ENCODE measurements at places on chromosomes 7 and 10.

DNA sequence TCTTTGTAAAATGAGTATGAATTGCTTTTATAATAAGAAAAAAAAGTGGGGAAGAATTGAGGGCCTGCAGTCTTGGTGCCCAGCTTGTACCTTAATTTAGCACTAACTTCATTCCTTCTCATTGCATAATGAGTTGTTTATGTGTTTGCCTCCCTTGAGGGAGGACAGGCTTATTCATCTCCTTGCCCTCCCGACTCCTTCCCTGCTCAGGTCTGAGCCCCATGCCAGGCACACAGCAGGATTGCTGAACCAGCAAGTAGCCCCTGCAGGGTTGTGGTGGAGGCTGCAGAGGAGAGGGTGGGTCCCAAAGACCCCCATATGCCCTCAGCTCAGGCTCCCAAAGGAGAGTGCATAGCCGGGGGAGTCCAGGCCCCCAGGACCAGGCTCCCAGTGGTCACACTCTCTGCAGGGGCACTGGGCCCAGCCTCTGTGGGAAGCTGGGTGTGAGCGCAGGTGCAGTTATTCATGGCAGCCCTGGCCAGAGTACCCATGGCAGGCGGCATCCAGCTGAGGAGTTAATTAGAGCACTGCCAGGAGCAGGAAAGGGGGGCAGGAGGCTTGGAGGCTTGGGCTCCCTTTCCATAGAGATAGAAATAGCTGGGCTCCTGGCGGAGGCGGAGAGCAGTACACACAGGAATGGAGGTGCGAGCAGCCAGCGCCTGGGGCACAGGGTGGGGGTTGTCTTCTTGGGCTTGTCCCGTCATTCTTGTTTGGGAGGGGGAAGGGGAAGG lies 28.2 kb upstream of the GOLGA7B start:
- DNase-seq, result no peak

GRCh38 chr7:155680864-155681263 lies 36.4 kb downstream of the RBM33 start:
- DNase-seq, result no peak

DNA sequence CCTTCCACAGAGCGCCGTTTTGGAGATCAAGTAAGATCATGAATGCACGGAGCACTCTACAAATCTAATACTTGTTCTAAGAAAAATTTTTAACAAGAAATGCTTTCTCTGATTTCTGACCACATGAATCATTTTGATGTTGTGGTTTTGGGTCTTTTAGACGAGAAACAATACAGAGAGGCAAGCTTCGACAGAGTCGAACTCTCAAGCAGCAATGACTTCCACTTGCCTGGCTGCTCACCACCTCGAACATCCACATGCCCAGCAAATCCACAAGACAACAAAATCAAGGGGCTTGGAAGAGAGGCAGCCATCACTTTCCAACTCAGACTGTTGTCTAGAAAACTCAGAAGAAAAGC lies 69.4 kb upstream of the GSDME start:
- no peak for DNase-seq

- DNase-seq, result no peak
These were observed 99.0 kb downstream of the KIAA1217 start for GRCh38 chr10:24307696-24308485.

DNA sequence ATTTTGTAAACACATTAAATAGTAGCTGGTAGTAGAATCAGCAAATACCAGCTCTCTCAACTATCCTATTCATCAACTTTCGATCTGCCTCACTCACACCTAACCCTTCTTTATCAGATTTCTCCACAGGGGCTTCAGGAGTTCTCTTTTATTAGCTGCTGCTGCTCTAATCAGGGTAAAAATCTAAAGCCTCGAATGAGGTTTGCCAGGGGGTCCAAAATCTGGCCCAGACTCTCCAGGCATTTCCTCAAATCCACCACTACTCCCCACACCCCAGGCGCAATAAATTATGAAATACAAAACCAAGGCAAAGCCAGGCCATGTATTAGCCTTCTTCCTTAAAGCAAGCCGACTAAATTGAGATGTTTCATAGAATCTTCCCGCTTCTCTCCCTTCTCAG lies 2.3 kb downstream of the RNF216 start:
- no peak for DNase-seq

- no peak for DNase-seq
These were observed 1050.6 kb downstream of the GRM8 start for GRCh38 chr7:126202177-126202576.

DNA sequence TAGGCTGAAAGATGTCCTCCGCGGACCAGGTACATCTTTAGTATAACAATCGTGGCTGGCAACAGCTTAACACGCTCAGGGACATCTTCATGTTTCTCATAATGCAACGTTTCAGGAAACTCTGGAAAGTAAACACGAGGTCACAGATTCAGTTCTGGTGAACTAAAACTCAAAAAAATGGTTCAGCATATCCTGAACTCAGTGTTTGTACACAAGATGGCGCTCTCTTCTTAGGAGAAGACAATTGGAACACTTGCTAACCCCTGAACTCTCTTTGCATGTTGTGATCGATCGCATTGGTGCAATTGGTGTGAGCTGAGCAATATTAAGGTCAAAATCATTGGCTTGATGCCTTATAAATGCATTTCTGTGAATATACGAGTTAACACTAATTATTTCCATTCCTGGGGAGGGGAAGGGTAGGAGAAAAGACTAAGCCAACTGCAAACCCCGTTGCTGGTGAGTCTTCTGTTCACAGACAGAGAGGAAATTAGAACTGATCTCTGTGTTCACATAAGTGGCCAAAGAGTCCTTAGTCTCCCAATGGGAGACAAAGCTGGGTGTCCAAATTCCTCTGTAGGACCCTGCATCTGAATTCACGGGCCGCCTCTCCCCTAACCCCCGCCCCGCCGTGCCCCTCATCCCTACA lies 52.6 kb upstream of the FAM180A start:
- DNase-seq, result no peak

- DNase-seq, result no peak
These were observed 115.1 kb downstream of the AGMO start for GRCh38 chr7:15446722-15447121.

DNA sequence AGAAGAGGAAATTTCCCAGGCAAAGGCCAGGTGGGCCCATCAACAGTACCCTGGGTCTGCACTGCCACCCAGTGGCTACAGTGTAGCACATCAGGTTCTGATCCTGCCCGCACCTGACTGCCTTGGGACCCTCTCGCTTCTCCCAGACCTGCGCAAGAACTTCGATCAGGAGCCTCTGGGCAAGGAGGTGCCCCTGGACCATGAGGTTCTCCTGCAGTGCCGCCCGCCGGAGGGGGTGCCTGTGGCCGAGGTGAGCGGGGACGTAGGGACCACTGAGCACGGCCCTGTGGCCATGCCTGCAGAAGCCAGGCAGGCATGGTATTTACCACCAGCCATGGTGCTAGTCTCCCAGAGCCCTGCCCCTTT lies 33.9 kb upstream of the SLC29A3 start:
- no peak for DNase-seq

DNA sequence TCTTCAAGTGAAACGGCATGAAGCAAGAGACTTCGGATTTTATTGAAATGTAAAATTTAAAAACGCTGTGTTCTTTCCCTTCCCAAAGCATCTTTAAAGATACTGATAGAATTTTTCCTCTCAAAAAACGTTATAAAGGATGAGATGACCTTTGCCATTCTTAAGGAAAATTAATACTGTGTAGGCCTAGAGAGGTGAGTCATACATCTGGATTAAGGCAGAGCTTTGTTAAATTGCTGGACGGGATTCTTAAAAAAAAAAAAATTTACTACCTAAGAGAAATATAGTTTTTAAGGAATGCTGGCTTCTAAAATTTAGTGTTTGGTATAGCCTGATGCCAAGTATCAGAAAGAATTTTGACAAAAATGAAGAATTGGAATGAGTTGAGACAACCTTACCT lies 6.3 kb upstream of the HBP1 start:
- DNase-seq, result no peak

DNA sequence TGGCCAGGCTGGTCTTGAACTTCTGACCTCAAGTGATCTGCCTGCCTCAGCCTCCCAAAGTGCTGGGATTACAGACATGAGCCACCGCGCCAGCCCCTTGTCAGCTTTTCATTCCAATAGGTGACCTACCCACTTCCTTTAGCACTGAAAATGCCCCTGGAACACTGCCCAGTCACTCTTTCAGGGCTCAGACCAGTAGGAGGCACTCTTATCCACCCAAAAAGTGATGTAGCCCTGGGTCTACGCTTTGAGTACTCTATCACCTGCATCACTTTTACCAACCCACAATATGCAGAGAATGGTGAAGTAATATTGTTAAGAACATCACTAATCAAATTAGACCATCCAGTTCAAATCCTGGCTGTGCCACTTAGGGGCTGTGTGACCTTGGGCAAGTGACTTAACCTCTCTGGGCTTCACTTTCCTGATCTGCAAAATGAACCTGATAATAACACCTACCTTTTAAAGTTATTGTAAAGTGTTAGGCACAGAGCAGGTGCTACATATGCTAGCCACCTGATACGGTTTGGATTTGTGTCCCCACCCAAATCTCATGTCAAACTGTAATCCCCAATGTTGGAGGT lies 5.2 kb downstream of the CALN1 start:
- no peak for DNase-seq

DNA sequence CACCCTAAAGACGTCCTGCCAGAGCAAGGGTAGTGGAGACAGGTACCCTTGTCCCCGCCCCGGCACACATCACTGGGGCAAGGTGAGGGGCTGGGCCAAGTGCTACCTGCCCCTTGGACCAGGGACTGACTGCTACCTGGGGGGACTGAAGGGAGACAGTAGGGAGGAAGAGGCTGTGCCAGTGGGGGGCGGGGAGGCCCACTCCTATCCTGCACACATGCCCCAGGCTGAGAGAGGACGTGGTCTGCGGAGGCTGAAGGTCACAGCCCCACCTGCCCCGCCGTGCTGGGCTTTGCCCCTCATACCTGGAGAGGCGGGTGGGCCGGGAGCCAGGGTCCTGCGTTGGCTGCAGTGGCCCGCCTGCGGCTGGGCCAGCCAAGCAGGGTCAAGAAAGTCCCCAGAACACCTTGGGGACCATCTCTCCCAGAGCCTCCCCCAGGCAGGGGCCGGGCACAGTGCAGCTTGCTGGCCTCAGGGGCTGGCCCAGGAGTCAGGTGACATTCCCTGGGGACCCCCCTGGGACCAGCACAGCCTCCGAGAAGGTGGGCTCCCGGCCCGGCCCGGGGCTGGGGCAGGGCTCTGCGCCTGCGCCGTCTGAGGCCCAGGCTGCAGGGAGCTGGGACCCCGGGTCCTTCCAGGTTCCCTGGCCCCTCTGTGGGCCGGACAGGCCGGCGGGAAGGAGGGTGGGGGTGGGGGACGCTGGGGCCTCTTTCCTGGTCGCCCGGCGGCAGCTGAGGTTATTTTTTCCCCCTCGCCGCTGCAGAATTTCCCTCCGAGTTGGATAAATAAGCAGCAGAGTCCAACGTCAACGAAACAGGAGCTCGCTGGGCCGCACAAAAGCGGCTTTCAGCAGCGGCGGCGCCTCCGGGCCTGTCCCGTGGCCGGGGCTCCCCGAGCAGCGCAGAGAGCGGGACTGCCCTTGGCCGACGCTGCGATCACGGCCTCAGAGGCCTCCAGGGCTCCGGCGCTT lies 9.8 kb upstream of the FZD9 start:
- no peak for DNase-seq

GRCh38 chr10:810351-810846 lies 120.9 kb upstream of the DIP2C start:
- DNase-seq, result no peak
